NCI-H69 (cell line): ENCODE measurements at places on chromosomes 12 and 14.
A peak's percentile ranks its signal among the peaks of the same experiment; 100 is the strongest.

- DNase-seq = peak; percentile 70
Measured at GRCh38 chr12:48969833-48970701, 1.5 kb downstream of the WNT10B start.

GRCh38 chr14:54447231-54447692, 6.1 kb upstream of the CNIH1 start:
- DNase-seq = no peak

GRCh38 chr12:50992819-50993218, 33.4 kb downstream of the SLC11A2 start:
- DNase-seq = no peak

DNA sequence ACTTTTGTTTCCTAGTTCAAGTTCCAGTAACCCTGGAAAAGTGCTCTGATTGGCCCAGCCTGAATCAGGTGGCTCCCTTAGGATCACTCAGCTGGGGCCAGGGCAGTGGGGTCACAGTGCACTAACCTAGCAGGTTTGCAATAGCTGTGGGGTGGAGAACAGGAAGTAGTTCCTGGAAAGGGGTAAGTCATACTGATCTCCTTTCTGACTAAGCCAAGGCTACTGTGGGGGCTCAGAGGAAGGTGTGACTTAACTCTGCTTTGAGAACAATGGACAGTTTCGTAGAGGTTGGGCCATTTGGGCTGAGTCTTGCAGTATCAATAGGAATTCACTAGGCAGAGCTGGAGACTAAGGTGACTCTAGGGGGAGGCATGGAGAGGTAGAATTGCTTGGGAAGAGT, 89.4 kb downstream of the KIF26A start:
- no peak for DNase-seq

DNA sequence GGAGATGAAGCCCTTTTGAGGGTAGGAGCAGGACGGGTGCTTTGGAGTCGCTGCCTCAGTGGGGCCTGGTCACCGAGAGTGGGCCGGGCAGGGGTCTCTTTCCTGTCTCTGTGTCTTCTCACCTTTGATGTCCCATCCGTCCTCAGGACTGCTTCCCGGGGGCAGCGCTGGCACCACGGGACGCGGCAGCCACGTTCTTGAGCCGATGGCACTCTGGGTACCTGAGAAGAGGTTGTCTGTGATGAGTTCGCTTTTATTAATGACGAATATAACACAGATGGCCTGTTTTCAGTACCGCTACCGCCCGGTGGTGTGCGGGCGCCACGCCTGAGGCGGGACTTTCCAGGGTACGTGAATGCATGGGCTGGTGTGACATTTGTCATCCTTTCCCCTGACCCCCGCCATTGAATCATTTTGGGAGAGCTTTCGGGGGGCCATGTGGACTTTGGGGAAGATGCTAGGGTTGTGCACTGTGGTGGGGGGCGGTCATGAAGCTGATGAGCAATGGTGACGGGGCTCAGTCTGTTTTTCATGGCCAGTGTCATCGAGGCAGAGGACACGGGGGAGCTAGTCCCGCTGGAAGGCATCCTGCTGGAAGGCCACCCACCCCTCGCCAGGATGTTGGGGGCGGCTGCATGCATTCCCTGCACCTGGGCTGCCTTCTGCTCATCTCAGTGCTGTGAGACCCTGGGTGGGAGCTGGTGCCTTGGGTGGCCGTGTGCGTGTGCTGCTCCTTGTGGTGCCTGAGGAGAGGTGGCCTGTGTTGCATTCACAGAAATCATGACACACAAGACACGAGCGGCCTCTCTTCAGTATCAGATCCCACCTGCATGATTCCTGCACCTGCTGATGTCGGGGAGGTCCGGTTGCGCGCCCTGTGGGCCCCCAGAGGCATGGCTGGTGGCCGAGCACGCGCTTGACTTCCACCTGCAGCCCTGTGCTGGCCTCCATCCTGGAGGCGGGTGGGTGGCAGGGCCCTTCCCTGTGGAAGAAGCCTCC, 162.5 kb upstream of the RTL1 start:
- no peak for DNase-seq

GRCh38 chr12:8780389-8780788, 42.0 kb upstream of the A2ML1 start:
- DNase-seq = peak; percentile 1

- DNase-seq = no peak
Measured at GRCh38 chr12:98727196-98727595, 82.1 kb downstream of the APAF1 start.

DNA sequence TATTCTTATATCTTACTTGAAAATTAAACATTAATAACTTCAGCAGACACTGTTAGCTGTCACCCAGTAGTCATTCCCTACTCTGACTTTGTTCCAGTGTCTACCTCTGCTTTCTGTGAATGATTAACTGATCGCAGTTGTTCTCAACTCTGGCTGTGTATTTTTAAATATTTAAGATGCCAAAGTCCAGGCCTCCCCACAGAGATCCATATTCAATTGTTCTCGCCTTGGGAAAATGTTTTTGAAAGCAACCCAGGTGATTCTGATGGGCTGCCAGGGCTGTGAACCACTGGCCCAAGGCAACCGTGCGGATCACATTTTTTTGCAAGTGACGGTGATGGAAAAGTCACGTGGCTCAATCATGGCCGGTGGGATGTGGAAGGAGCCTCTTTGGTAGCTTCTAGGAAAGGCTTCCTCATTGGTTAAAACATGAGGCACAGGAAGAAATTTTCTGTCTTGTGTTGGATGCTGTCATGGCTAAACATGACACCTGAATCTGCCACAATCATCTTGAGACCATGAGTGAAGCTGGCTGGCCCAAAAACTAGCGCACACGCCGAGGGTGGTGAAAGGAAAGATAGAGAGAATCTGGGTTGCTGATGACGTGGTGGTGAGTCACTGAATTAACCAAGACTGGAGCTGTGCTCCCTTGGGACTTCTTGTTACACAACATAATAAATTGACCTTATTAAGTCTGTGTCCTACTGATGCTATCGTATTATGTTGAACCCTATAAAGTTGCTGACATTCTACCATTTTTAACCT, 37.2 kb downstream of the RDH12 start:
- peak; percentile 68 for DNase-seq

DNA sequence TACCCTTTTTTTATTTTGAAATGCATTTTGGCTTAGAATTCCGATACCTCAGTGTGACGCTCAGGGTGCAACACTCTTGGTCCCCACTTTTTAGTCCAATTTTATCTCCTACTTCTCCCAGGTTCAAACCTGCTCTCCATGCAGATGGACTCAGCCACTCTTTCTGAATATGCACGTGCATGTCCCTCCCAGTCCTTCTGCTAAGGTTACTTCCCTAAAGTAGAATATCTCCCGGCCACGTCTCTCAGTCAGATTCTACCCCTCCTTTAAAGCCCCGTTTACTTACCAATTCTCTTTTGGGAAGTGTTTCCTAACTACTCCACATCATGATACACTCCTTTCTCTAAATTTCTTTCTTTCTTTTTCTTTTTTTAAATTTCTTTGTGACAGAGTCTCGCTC, 15.5 kb upstream of the PARP11 start:
- no peak for DNase-seq

GRCh38 chr12:100332852-100333251, 24.0 kb upstream of the SLC17A8 start:
- no peak for DNase-seq

- DNase-seq = no peak
Measured at GRCh38 chr12:89889062-89889461, 180.4 kb upstream of the ATP2B1 start.
